ENCODE measurements at places on chromosomes 1 and 21. TPM values are rescaled to one million over a fixed set of nuclear protein-coding genes. Genes with fewer than 3 reads are reported as not detected.

TNNT2 gene
- total RNA-seq = 8.6 TPM

SAMD13 gene
- total RNA-seq = 0.61 TPM

ETS2 gene
- total RNA-seq = 32.7 TPM

CRYZ gene
- total RNA-seq = 14.0 TPM

Data from H9 (cell line).